ENCODE measurements at places on chromosomes 4 and X.

- no peak for DNase-seq
These were observed 1056.3 kb upstream of the IGFBP7 start for GRCh38 chr4:58166490-58166889.

DNA sequence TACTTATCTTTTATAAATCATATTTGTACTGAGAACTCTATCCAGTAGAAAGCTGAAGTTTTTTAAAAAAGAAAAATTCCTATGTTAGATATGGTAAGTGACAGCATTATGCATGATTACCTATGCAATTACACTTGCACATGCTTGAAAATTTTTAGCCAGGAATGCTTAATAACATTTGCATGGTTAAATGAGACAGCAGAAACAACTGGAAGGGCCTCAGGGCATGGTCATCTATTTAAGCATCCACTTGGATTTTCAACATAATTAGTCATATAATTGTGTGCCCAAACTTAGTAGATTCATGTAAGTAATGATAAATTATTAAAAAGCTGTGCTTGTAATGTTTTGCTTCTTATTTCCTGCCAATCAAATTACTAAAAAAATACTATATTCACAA, 151.9 kb downstream of the TTC29 start:
- DNase-seq: no peak

DNA sequence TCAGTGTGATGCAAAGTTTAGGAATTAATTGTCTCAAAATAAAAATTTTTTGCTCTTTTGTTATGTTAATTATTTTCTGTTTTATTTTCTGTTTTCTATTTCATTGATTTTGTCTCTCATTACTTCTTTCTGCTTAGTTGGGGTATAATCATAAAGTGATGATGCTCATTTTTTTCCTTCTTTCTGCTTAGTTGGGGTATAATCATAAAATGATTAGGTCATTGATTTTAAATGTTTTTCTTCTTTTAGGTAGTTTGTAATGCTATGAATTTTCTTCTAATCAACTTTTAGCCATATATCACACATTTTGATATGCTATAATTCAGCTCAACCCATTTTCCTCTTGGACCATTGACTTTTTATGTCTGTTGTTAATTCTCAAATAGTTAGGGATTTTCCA, 43.7 kb downstream of the NEUROG2 start:
- DNase-seq: no peak

- no peak for DNase-seq
These were observed 194.0 kb upstream of the TTC29 start for GRCh38 chr4:147139455-147140198.

GRCh38 chr4:69098470-69098869, 2.2 kb downstream of the UGT2B7 start:
- DNase-seq: no peak

- DNase-seq: no peak
These were observed 122.4 kb upstream of the HAND2 start for GRCh38 chr4:173652283-173652931.

- no peak for DNase-seq
These were observed 19.7 kb upstream of the MAB21L2 start for GRCh38 chr4:150562250-150562649.

- no peak for DNase-seq
These were observed 17.2 kb upstream of the POLA1 start for GRCh38 chrX:24676403-24677024.

GRCh38 chr4:56611501-56611900, 69.6 kb downstream of the HOPX start:
- DNase-seq: no peak

Measured in Jurkat, Clone E6-1 (cell line).